Left renal pelvis (tissue), 4 donors: ENCODE measurements at places on chromosomes 2 and 18. TPM values are rescaled to one million over a fixed set of nuclear protein-coding genes. Genes with fewer than 3 reads are reported as not detected.

Gene EPB41L3
- 42.0 TPM for polyA plus RNA-seq

Gene SERPINB12
- polyA plus RNA-seq = not detected

Gene HDAC4
- 15.4 TPM for polyA plus RNA-seq

Gene IL1R2
- polyA plus RNA-seq = 0.47 TPM

Gene STEAP3
- 1.6 TPM for polyA plus RNA-seq

Gene DLX2
- 0.11 TPM for polyA plus RNA-seq

Gene GNLY
- 0.56 TPM for polyA plus RNA-seq

Gene KLF11
- polyA plus RNA-seq = 25.7 TPM

Gene SPP2
- polyA plus RNA-seq = not detected

Gene XIRP2
- polyA plus RNA-seq = 0.10 TPM

Gene C2orf80
- polyA plus RNA-seq = not detected

Gene L3MBTL4
- polyA plus RNA-seq = 5.6 TPM

Gene LRPPRC
- polyA plus RNA-seq = 124 TPM

Gene TMEM37
- 6.4 TPM for polyA plus RNA-seq

Gene STK16
- 34.4 TPM for polyA plus RNA-seq

Gene DUSP19
- 6.8 TPM for polyA plus RNA-seq

Gene GULP1
- 51.7 TPM for polyA plus RNA-seq

Gene PLEK
- 6.4 TPM for polyA plus RNA-seq

Gene ALK
- polyA plus RNA-seq = 0.30 TPM

Gene CHN1
- polyA plus RNA-seq = 18.4 TPM

Gene SULT1C2
- polyA plus RNA-seq = 63.0 TPM

Gene SLC19A3
- polyA plus RNA-seq = 7.4 TPM

Gene LIMS3
- 3.2 TPM for polyA plus RNA-seq

Gene TLX2
- polyA plus RNA-seq = not detected

Gene ACOXL
- 0.76 TPM for polyA plus RNA-seq

Gene NAT8
- polyA plus RNA-seq = 22.5 TPM

Gene ABCB11
- polyA plus RNA-seq = not detected

Gene IL36A
- polyA plus RNA-seq = not detected

Gene FAM117B
- polyA plus RNA-seq = 33.0 TPM

Gene CNNM3
- 37.3 TPM for polyA plus RNA-seq

Gene NEUROD1
- not detected for polyA plus RNA-seq
